Activated T-cell treated with anti-CD3 and anti-CD28 coated beads, Interleukin-2, amount 50 U/mL, for 72 hours (primary cell): ENCODE measurements at places on chromosomes 4 and X. TPM values are rescaled to one million over a fixed set of nuclear protein-coding genes. Genes with fewer than 3 reads are reported as not detected.

- no peak for DNase-seq
Measured at GRCh38 chrX:590693-591404, 39.7 kb upstream of the SHOX start.

DNA sequence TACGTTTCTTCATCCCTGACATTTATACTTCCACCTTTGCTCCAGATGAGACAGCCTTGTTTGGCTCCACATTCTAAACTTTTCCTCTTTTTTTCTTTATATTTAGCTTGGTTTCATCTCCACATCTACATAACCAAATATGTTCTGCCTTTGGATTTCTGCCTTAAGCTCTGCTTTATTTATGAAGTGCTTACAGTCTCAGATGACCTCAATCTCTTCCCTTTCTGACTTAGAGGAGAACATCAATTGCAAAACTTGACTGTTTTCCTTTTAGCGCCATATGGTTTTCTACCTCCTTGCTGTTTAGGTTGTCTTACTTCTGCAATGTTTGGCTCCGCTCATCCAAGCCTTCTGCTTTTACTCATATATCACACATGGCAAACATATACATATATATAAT lies 7.5 kb downstream of the ASB5 start:
- no peak for DNase-seq

GRCh38 chr4:36285784-36286480 lies 4.5 kb downstream of the DTHD1 start:
- DNase-seq, result peak; percentile 70

GRCh38 chrX:47247999-47248320 lies 15.2 kb downstream of the USP11 start:
- DNase-seq, result no peak

DNA sequence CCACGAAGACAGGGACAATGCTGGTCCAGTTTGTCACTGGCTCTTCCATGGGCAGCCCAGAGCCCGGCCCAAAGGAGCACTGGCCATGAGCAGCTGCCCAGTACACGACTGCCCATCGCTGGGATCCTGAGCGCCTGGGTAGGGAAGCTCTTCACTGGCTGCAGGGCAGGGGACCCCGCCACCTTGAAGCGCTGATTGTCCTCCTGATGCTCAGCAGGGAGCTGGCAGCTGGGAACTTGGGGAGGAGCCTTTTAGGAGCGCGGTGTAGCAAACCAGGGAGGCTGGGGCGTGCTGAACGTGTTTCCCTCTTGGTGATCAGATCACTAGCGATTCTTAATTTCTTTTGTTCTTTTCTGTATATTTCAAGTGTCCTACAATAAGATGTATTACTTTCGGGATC lies 1.8 kb downstream of the L1CAM start:
- no peak for DNase-seq

GRCh38 chr4:52576961-52577623 lies 82.0 kb downstream of the USP46 start:
- no peak for DNase-seq

- no peak for DNase-seq
Measured at GRCh38 chr4:1571165-1572009, 112.7 kb downstream of the FAM53A start.

The SMIM43 gene
- not detected for total RNA-seq

The F11 gene
- not detected for total RNA-seq

DNA sequence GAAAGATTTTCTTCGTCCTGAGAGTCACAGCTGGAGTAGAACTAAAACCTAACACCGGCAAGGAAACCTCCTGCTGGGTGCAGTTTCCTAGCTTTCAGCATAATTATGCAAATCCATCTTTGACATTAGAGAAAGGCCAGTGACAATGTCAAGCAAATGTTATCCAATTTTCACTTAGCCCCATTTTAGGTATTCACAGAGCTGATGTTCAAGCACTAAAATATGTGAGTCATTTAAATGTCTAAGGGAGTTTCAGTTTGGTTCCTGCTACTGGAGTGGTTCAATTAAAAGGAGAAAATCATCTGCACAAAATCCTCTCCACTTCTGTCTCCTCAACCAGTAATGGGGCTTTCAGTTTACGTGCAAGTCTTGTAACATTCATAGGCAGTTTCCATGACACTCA lies 37.1 kb upstream of the AMOT start:
- DNase-seq, result no peak

DNA sequence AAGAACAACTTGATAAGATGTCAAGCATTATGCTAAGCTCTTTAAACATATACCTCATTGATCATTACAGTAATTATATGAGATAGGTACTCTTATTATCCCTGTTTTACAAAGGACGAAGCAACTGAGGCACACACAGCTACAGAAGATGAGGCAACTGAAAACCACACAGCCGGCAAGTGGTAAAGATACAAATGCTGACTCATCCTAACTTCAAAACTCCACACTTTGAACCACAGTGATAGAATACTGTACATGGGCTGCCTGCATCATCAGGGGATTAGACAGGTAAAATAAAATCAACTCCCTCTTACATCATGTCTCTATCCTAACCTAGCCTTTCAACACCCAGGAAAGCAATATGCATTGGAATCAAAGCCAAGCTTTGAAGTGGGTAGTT lies 47.8 kb downstream of the LHFPL1 start:
- DNase-seq, result no peak

- DNase-seq, result no peak
Measured at GRCh38 chr4:15333692-15334633, 93.9 kb upstream of the C1QTNF7 start.

DNA sequence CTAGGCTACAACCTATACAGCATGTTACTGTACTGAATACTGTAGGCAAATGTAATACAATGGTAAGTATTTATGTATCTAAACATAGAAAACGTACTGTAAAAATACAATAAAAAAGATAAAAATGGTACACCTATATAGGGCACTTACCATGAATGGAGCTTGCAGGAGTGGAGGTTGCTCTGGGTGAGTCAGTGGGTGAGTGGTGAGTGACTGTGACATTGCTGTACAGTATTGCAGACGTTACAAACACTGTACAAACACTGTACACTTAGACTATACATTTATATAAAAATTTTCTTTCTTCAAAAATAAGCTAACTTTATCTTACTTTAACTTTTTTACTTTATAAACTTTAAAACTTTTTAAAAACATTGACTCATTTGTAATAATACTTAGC lies 190.3 kb upstream of the NR3C2 start:
- DNase-seq, result no peak

The RTL9 gene
- total RNA-seq, result 0.14 TPM

The VEGFD gene
- total RNA-seq, result not detected

DNA sequence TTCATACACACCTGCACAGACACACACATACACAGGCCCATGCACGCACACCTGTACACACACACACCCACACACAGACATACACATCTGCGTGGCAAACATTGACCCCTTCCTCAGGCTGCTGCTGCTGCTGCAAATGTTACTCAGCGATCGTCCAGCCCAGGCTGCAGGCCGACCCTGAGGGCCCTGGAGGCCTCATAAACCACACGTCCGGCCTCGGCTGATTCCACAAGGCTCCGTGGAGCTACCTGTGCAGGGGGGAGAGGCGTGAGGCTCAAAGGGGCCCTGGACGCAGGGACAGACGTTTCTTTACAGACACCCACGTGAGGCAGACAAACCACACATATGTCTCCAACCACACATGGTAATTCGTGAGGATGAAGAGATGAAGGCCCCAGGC lies 53.9 kb upstream of the PPP2R3B start:
- DNase-seq, result no peak

The ZCCHC12 gene
- 0.09 TPM for total RNA-seq

The CYTL1 gene
- not detected for total RNA-seq

GRCh38 chr4:8135666-8136065 lies 22.9 kb downstream of the ABLIM2 start:
- no peak for DNase-seq

DNA sequence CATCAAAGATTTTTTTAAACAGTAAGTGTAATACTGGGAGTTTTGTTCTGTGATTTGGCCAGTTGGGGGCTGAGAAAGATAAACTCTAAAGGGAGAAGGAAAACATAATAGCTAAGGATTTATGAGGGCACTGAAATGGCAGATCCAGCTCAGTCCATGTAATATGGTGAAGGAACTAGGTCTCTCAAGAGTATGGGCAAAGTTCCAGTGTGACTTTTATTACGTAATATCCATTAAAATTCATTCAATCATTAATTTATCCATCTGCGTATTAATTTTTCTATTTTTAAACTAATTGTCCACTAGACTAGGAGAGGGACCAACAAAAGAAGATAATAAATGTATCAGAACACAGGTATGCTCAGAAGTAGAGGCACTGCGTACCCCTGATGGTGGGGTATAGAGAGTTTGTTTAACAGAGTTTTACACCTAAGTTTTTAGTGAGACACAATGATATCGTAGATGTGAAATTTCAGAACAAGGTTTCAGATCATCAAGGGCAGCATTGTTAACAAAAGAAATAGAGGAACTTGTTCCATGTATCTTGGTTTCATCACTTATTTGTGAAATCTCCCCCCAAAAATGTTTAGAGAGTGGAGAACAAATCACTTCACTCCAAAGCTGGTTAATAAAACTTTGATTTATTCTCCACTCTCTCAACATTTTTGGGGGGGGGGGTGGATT lies 351.1 kb downstream of the GRXCR1 start:
- no peak for DNase-seq

The CT45A1 gene
- not detected for total RNA-seq

The DUSP21 gene
- not detected for total RNA-seq

- no peak for DNase-seq
Measured at GRCh38 chr4:165011403-165011802, 20.4 kb upstream of the TRIM60 start.

- DNase-seq, result no peak
Measured at GRCh38 chr4:28351102-28351501, 1490.5 kb downstream of the STIM2 start.

DNA sequence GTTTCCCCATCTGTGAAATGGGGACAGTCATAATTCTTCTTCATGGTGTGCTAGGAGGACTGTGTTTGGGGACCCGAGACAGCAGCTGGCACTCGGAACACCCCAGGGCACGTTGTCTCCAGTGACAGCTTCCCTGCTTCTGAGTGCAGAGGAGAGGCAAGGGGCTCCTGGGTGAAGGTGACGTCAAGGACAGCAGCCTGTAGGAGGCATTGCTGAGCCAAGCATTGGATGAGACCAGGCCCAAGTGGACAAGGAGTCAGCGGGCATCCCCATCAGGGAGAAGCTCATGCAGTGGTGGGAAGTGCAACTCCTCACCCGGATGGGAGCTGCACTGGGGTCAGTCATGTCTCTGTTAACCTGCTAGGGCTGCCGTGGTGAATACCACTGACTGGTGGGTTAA lies 46.1 kb downstream of the EVC start:
- no peak for DNase-seq

The PCDH18 gene
- not detected for total RNA-seq

The ETDA gene
- total RNA-seq, result not detected

DNA sequence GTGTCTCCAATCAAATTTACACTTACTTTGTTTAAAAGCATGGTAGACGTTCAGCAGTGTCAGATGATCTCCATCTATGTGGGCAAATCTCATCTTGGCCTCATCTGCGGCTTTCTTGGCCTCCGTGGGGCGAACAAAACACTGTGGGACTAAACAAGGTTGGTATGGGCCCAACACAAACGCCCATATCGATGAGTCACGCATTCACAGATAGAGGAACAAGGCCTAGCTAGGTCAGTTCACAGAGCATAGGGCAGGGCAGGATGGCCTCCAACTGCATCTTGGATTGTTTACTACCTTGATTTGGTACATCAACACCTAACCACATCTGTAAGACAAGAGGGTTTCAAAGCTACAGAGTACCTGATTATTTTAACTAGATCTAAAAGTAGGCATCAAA lies 47.3 kb downstream of the DHX15 start:
- DNase-seq, result no peak

GRCh38 chr4:81471298-81471587 lies 464 bp downstream of the RASGEF1B start:
- no peak for DNase-seq

- DNase-seq, result no peak
Measured at GRCh38 chr4:38958453-38959190, 73.6 kb downstream of the TMEM156 start.

The TBX22 gene
- total RNA-seq, result not detected

GRCh38 chr4:24650849-24651640 lies 66.7 kb upstream of the DHX15 start:
- DNase-seq, result no peak

The XAGE1A gene
- total RNA-seq, result not detected

The BEND2 gene
- not detected for total RNA-seq

- no peak for DNase-seq
Measured at GRCh38 chr4:74441744-74442143, 3.2 kb upstream of the AREG start.

DNA sequence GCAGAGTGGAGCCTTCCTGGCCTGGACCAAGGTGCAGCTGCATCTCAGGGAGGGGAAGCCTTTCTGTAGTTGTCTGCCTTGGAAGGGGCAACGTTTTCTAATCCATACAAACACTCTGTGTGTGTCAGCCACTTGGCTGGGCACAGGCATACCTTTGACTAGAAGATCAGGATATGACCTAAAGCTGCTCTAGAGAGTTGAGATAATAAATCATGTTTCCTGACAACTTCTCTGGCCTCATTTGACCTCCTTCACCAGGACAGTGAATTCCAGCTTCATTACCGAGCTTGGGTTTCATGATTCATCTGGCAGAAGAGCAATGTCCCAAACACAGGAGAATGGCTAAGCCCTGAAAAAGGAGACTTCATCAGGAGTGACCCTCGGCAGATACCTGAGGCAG lies 89.6 kb upstream of the KIT start:
- no peak for DNase-seq

- no peak for DNase-seq
Measured at GRCh38 chr4:6734165-6734786, 18.3 kb downstream of the BLOC1S4 start.

GRCh38 chrX:136961594-136962135 lies 72.1 kb downstream of the GPR101 start:
- no peak for DNase-seq

- peak; percentile 12 for DNase-seq
Measured at GRCh38 chr4:37765741-37766140, 60.7 kb upstream of the PGM2 start.

DNA sequence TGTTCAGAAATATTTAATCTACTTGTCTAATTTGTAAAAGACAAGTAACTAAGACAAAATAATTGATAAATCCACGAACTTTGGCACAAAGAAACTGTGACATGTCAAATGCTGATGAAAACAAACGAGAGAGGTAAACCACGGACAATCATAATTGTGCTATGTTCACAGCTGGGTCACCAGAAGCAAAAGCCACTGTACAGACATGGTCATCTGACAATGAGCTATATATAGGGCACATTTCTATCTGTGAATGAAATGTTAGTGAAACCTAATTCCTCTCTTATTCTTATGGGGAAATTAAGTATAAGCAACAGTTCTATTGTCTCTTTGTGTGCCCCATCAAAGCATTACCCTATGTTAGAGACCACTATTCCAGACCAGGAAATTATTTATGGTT lies 444.0 kb upstream of the TRAM1L1 start:
- DNase-seq, result no peak

GRCh38 chr4:162131256-162131655 lies 32.5 kb downstream of the FSTL5 start:
- DNase-seq, result no peak

The MAGEB3 gene
- not detected for total RNA-seq

The FAM47B gene
- not detected for total RNA-seq

GRCh38 chrX:77076896-77077295 lies 370.3 kb upstream of the FGF16 start:
- no peak for DNase-seq

- DNase-seq, result no peak
Measured at GRCh38 chr4:155234206-155234605, 25.8 kb downstream of the NPY2R start.

GRCh38 chrX:67568769-67569168 lies 24.9 kb downstream of the AR start:
- no peak for DNase-seq

The GYG2 gene
- not detected for total RNA-seq
